Mesendoderm (in vitro differentiated cells): ENCODE measurements at places on chromosomes 12 and 14.
A peak's percentile ranks its signal among the peaks of the same experiment; 100 is the strongest.

GRCh38 chr14:39452680-39453079 lies 20.4 kb upstream of the FBXO33 start:
- DNase-seq = no peak

DNA sequence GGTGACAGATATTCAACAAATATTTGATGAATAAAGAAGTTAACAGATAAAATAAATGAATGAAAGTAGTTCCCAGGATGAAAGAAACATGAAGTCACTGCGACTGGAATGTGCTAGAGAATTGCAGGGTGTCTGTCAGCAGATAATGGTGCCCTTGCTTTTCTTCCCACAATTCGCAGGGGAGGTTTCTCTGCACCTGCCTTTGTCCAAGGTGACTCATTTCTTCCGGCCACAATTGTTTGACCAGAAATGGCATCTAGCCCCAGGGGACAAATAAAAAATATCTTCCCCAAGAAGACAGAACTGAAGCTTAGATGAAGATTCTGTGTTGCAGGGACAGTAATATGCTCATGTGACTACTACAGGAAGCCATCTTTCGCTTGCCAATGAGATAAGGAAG lies 316.1 kb upstream of the TBX3 start:
- peak; percentile 72 for DNase-seq

- no peak for DNase-seq
These were observed 7.3 kb upstream of the CLMN start for GRCh38 chr14:95326987-95327386.

GRCh38 chr14:37417151-37417550 lies 177.9 kb downstream of the FOXA1 start:
- no peak for DNase-seq

DNA sequence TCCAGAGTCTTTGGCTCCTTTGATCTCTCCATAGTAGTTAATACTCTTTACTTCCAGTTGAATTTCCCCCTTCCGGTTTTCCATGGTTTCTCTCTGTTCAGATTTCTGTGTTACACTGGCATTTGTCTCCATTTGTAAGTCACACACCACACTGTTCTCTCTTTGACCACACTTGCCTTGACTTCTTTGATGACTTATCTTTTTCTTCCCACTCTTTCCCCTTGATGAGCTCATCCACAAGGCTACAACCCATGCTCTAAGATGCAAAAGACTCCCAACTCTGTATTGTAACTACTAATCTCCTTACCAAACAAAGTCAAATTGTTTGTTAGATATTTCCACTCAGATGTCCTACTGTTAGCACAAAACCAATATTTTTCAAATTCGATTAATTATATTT lies 242.7 kb upstream of the E2F7 start:
- DNase-seq = no peak

DNA sequence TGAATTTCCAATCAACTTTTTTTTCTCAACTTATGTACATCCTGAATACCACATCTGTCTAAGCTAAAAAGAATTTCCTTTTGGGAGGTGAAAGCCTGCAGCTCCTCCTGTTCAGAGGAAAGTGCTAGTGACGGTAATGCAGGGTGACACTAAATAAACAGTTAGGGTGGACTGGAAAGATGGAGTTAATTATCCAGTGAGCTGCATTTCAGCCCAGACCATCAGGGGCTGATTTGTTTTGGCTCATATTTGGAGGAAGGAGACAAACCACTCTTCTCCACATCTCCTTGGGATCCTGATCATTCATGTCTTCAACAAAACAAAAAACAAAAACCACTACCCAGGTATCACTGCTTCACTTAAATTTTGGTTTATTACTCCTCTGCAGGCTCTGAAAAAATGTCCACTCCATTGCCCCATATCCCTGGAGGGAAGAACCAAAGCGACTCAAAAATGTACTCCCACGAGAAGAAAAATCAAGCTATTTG lies 5.1 kb upstream of the SIX1 start:
- DNase-seq = no peak

DNA sequence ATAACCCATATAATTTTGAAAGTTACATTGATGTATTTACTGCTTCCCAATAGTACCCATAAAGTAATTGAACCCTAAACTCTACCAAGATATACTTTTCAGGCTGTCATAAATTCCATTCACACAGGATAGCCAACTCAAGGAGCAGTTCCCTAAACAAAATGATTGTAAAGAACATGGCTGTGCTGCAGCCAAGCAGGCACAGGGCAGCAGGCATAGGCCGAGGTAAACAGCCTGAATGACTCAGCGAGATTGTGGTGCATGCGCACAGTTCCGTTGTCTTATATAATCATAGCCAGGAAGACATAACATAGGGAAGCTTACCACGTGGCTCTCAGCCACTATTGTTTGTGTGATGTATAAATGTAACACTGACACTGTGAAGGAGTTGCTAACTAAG lies 344.9 kb downstream of the FSCB start:
- DNase-seq = peak; percentile 10

- peak; percentile 70 for DNase-seq
These were observed 34.5 kb downstream of the CMKLR1 start for GRCh38 chr12:108304633-108305032.

- DNase-seq = peak; percentile 54
These were observed 7.1 kb downstream of the MAP3K12 start for GRCh38 chr12:53492188-53492587.

DNA sequence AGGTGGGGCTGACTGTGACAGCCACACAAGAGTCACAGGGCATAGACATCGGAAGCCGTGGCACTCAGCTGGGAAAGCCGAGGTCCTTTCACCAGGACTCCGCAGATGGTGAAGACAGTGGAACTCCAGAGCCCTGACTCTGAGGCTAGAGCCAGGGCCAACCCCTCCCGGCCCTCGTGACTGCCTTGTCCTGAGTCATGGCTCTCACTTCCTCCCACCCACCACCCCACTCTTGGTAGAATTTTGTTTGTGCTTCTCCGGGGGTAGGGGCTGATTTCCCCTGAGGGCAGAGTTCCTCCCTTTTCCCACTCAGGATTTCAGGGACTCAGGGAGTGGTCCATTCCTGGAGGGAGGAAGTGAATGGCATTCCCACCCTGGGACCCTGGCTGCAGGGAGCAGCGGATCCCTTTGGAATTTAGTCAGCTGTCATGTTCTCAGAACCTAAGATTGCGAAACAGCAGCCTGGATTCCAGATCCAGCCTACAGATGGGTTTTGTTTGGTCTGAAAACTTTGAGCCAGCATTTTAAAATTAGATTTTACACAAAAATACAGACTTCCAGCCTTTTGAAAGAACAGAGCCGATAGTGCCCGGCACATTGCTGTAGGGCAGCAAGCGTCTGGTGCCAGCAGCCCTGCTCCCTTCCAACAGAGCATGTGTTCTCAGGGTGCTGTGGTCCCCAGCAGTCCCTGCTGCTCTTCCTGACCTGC lies 50.7 kb downstream of the TPCN1 start:
- peak; percentile 51 for DNase-seq

DNA sequence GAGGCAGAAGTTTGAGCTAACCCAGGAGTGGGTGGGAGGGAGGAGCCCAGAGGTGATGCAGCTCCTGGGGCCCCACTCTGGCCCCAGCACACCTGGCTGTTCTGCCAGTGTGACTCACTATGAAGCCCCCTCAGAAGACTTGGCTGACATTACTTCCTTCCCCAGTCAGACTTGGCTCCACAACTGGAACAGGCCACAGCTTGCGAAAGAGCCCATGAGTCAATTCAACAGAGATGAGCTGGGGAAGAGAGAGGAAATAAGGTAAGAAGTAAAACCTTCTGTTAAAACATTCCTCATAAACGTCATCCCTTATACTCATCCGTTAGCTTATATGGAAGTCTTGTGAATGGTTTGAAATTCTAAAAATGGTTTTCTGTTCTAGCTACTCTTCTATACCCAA lies 245.9 kb downstream of the ADAMTS20 start:
- no peak for DNase-seq

GRCh38 chr14:20750194-20750593 lies 4.5 kb downstream of the EDDM3A start:
- no peak for DNase-seq
